Adrenal gland (tissue), 19 donors: ENCODE measurements at places on chromosomes 7 and 10. TPM values are rescaled to one million over a fixed set of nuclear protein-coding genes. Genes with fewer than 3 reads are reported as not detected.

Gene FOXK1
- total RNA-seq, result 28.4 TPM

Gene SLC12A9
- 19.7 TPM for total RNA-seq

Gene GPR15LG
- total RNA-seq, result not detected

Gene AKR1C8
- not detected for total RNA-seq

Gene RSU1
- 36.6 TPM for total RNA-seq

Gene CAV2
- total RNA-seq, result 16.7 TPM

Gene CFAP70
- total RNA-seq, result 15.5 TPM

Gene GFRA1
- total RNA-seq, result 8.1 TPM

Gene LZTS2
- 45.6 TPM for total RNA-seq

Gene NT5C3A
- 10.0 TPM for total RNA-seq

Gene NAPEPLD
- total RNA-seq, result 24.4 TPM

Gene HKDC1
- total RNA-seq, result not detected

Gene OR6B1
- total RNA-seq, result not detected

Gene GJD4
- total RNA-seq, result not detected

Gene C7orf33
- total RNA-seq, result not detected

Gene ELOVL3
- total RNA-seq, result 0.35 TPM

Gene GNAI1
- 90.1 TPM for total RNA-seq

Gene PON3
- total RNA-seq, result 1.7 TPM

Gene FAM24B
- total RNA-seq, result not detected

Gene BCCIP
- 56.3 TPM for total RNA-seq

Gene PTN
- 9.3 TPM for total RNA-seq

Gene PNLIPRP3
- total RNA-seq, result 0.11 TPM

Gene OPN1SW
- not detected for total RNA-seq

Gene FBXL13
- total RNA-seq, result 6.8 TPM

Gene GRM3
- 4.9 TPM for total RNA-seq

Gene CYP2C18
- total RNA-seq, result not detected

Gene ANKIB1
- 57.0 TPM for total RNA-seq

Gene CCDC7
- 8.5 TPM for total RNA-seq

Gene NYAP1
- 1.4 TPM for total RNA-seq

Gene SLC26A5
- total RNA-seq, result not detected

Gene STRIP2
- 6.0 TPM for total RNA-seq

Gene LIPJ
- not detected for total RNA-seq

Gene HSPA12A
- total RNA-seq, result 54.8 TPM

Gene TMEM140
- 32.9 TPM for total RNA-seq

Gene EGR2
- total RNA-seq, result 0.17 TPM

Gene SLC39A12
- not detected for total RNA-seq

Gene DOCK1
- total RNA-seq, result 23.1 TPM

Gene PAPOLB
- total RNA-seq, result not detected

Gene NAT16
- total RNA-seq, result not detected

Gene DOCK4
- 37.6 TPM for total RNA-seq

Gene MACROH2A2
- 4.8 TPM for total RNA-seq

Gene PDE6C
- not detected for total RNA-seq

Gene GDF2
- not detected for total RNA-seq

Gene ARHGAP22
- 2.4 TPM for total RNA-seq

Gene EGFR
- total RNA-seq, result 26.7 TPM
